Esophagus mucosa (tissue), 1 donor: ENCODE measurements at places on chromosomes 1 and 21. TPM values are rescaled to one million over a fixed set of nuclear protein-coding genes. Genes with fewer than 3 reads are reported as not detected.

The HCN3 gene
- 1.7 TPM for total RNA-seq

The MATN1 gene
- not detected for total RNA-seq

DNA sequence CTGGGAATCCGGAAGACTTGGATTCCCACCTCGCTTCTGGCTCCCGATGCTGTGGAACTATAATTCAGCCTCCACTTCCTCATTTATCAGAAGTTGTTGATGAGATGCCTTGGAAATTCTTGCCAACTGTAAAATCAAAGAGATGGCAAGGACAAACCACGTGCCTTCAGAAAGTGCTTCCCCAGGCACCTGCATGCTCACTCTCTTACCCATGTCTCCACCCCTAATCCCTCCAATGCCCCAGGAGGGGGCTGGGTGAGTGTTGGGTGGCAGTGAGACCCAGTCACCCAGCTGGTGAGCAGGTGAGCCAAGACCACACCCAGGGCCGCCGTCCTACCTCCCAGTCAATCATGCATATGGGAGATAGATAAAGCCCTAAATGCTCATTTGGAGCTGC lies 160.8 kb downstream of the PSMG1 start:
- ATAC-seq, result peak; percentile 44

GRCh38 chr1:2160451-2161300 lies 33.9 kb downstream of the FAAP20 start:
- peak; percentile 39 for ATAC-seq

The ADGRL4 gene
- total RNA-seq, result 3.5 TPM

DNA sequence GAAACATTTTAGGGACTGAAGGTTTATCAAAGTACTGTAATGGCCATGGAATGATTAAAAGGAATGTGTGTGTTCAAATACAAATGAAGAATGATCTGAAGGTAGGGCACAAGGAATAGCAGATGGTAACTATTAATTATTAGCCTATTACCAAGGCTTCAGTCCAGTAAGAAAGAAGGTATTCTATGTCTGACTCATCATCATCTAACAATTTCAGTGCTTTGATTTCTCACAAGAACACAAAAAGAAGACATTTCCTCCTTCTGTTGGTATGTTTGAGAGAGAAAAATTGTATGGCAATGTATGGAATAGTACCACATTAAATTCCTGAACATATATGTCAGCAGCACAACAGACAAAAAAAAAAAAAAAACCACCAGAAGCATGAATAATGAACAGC lies 57.5 kb downstream of the TYW3 start:
- no peak for ATAC-seq

DNA sequence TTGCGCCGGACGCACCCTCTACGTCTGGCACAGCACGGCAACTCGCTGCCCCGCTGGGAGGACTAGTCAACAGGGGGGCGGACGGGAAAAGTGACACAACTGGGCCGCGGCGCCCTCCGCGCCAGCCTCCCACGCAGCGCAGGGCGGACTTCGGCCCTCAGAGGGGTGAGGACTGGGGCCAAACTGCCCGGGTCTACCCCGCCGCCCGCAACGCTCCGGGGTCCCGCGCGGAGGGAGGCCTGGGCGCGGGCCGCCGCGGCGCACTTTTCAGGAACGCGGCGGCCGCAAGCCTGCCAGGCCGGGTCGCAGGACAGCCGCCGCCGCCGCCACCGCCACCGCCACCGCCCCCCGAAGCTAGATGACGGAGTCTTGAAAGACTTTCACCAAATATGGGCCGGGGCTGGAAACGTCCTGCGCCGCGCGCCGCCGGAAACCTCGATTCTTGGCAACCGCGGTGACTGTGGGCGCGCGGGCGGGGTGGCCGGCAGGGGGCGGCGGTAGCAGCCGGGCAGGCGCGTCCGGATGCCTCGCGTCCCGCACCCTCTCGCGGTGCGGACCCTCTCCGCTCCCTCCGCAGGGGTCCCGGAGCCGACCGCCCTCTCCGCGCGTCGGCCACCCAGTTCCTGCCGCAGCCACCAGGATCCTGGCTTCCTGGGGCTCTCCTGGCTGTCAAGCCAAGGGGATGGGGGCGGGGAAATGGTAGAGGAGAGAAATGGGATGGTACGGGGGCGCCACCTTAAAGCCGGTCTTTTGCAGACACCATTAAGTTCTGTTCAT lies 3.7 kb upstream of the CCN1 start:
- ATAC-seq, result peak; percentile 65

DNA sequence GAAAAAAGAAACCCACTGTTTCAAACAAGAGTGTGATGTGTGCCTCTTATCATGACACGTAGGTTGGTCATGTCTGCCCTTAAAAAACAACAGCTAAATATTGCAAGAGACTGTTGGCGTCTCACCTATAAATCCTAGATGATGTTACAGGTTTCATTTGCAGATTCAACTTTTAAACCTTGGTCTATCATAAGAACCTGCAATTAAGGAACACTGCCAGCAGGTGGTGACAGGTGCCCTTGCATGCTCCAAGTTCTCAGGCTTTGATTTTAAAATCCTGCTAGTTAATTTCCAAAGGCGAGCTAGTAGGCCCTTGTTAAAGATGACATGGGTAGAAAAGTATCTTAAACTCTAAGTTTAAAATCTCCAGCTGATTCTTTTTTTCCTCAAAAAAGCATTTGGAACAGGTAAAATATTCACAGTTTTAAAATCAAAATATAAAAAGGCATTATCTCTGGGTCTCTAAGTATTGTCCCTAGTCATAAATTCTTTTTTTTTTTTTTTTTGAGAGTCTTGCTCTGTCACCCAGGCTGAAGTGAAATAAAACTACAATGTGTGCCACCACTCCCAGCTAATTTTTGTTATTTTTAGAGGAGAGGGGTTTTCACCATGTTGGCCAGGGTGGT lies 39.1 kb downstream of the CLSTN1 start:
- peak; percentile 55 for ATAC-seq

The SPATA17 gene
- total RNA-seq, result 1.00 TPM

DNA sequence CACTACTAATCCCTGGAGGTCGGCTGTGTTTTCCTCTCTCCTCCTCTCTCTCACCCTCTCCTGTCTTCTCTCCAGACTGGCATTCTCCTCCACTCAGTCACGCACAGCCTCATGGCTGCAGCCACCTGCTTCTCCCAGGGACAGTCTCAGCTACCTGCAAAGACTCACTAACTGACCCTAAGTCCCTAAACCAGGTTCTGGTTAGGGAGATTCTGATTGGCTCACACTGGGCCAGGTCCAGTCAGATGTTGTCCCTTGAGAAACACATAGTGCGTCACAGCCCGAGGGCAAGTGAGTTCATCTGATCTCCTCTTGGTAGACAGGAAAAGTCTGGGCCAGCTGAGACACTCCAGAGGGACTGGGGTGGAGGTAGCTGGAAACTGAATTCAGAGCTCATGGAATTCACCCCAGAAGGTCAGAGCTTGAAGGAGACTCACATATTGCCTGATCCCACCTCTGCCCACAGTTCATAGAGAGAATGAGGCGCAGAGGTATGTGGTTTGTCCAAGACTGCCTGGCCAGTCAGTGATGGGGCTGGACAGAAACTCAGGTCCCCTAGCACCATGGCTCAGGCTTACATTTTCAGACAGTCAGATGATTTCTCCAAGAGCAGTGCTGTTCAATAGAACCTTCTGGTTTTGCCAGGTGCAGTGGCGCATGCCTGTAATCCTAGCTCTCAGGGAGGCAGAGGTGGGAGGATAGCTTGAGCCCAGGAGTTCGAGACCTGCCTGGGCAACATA lies 40.4 kb upstream of the RPL11 start:
- ATAC-seq, result peak; percentile 78

The SPATA21 gene
- not detected for total RNA-seq

DNA sequence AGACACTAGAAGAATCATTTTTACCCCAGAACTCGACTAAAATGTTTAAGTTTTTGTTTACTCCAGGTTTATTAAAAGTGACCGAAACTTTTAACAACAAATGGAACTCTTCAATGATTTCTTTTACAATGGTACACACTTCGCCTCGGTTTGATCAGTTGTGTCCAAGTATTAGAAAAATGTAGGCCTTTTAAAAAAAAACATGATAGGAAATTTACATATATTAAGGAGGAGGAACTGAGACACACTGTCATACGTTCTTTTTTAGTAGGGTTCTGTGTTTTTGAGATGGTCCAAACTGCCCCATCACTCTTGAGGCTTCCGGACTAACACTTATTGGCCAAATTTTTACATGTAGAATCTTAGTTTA lies 1.3 kb downstream of the PRDM2 start:
- peak; percentile 6 for ATAC-seq

The KCNA3 gene
- total RNA-seq, result 0.28 TPM

GRCh38 chr1:195970209-195970608 lies 638.0 kb downstream of the KCNT2 start:
- ATAC-seq, result no peak

- ATAC-seq, result no peak
These were observed 16.6 kb downstream of the CASZ1 start for GRCh38 chr1:10779841-10780240.
